ENCODE measurements at places on chromosomes 2 and 18. TPM values are rescaled to one million over a fixed set of nuclear protein-coding genes. Genes with fewer than 3 reads are reported as not detected.

Gene NDC80
- 4.0 TPM for polyA plus RNA-seq

Gene GALR1
- polyA plus RNA-seq, result 0.01 TPM

Gene HADHA
- polyA plus RNA-seq, result 176 TPM

Gene LBX2
- polyA plus RNA-seq, result 1.3 TPM

Gene HTR2B
- polyA plus RNA-seq, result 0.67 TPM

Gene STK11IP
- 16.8 TPM for polyA plus RNA-seq

Gene SERPINB13
- polyA plus RNA-seq, result 0.21 TPM
